Esophagus mucosa (tissue), 1 donor: ENCODE measurements at places on chromosomes 1 and 21. TPM values are rescaled to one million over a fixed set of nuclear protein-coding genes. Genes with fewer than 3 reads are reported as not detected.

- no peak for ATAC-seq
These were observed 139.1 kb downstream of the TSEN15 start for GRCh38 chr1:184190616-184191015.

- peak; percentile 67 for ATAC-seq
These were observed 606 bp downstream of the DENND1B start for GRCh38 chr1:197774466-197775281.

DNA sequence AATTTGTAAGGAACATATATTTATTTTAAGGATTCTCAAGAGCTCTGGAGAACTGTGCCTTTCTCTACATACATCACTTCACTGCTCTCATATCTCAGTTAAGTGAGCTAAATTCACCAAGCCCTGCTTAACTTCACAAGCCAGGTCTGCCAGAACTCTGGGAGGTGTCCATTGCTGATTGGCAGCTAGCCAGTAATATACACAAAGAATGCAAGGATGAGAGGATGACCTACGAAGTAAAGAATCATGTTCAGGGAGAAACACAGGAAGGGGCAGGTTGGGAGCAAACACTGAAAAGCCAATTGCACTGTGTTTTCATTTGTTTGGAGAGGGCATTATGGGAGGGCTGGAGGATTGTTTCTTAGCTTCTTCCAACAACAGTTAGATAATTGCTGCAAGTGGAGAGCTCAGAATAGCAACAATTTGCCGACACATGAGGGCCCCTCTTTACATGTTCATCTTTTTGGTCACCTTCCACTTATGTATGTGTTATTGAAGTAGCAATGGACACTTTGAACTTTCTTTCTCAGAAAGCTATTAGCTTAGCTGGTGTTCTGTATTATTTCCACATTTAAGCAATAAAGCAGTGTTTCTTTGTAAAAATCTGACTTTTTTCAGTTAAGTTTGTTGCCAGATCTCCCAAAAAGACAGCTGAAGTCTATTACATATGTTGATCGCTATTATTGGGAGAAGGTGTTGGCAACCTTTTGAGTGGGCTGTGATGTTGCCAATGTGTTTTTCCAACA lies 254.8 kb downstream of the LTN1 start:
- no peak for ATAC-seq

- no peak for ATAC-seq
These were observed 1.4 kb downstream of the WDR26 start for GRCh38 chr1:224433041-224433691.

- ATAC-seq = peak; percentile 67
These were observed 384.6 kb downstream of the RRAGC start for GRCh38 chr1:38474738-38475623.

GRCh38 chr1:43973981-43974442 lies 748 bp upstream of the ATP6V0B start:
- ATAC-seq = no peak

DNA sequence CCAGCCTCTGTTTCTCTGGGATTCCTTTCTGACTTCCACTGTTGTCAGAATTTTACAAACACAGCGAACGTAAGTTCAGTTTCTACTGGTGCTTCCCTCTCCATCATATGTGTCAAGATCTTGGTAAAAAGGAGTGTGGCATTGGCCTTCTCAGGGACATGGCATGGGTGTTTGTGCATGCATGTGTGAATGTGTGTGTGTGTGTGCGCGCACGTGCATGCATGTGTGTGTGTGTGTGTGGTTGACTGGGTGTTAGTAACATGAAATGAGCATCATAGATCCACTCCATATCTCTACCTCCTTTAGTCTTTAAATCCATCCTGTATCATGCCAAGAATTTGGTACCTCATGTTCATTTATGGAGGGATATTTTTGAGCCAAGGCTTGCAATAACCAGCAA lies 411.3 kb downstream of the NPHP4 start:
- no peak for ATAC-seq

- ATAC-seq = no peak
These were observed 528.5 kb downstream of the PLPP3 start for GRCh38 chr1:56050911-56051310.

The PALMD gene
- total RNA-seq = 17.7 TPM

The ZBTB7B gene
- total RNA-seq = 132 TPM

The STIL gene
- 8.2 TPM for total RNA-seq

The RIPK4 gene
- total RNA-seq = 51.1 TPM

The WNT9A gene
- total RNA-seq = 3.1 TPM

The SNX7 gene
- total RNA-seq = 25.4 TPM

The UBXN10 gene
- 0.04 TPM for total RNA-seq

The SFT2D2 gene
- 46.9 TPM for total RNA-seq

The FAM72D gene
- total RNA-seq = 2.8 TPM

The RIMKLA gene
- total RNA-seq = 0.08 TPM
